Femur (tissue), 1 donor: ENCODE measurements at places on chromosomes 4 and X.
A peak's percentile ranks its signal among the peaks of the same experiment; 100 is the strongest.

GRCh38 chrX:79854469-79854868 is 160.1 kb upstream of the TBX22 start:
- DNase-seq = no peak

- DNase-seq = no peak
Observed at GRCh38 chr4:38105475-38106220, 145.4 kb downstream of the PTTG2 start.

DNA sequence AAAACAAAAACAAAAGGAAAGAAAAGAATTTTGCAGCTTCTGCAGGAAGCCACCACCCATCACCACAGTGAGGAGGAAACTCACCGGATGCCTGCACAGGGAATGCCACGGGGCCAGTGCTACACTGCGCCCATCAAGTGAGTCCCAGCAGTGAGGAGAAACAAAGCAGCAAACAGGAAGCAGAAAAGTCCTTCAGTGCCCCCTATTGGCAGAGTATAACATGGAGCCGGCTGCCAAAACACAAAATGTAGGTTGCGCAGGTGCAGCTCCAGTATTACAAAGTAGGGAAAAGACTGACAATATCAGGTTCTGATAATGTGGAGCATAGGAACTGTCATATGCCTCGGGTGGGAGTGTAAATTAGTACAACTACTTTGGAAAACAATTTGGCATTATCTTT is 23.3 kb upstream of the SCML2 start:
- DNase-seq = no peak

GRCh38 chr4:5098176-5098575 is 46.9 kb downstream of the STK32B start:
- DNase-seq = no peak

DNA sequence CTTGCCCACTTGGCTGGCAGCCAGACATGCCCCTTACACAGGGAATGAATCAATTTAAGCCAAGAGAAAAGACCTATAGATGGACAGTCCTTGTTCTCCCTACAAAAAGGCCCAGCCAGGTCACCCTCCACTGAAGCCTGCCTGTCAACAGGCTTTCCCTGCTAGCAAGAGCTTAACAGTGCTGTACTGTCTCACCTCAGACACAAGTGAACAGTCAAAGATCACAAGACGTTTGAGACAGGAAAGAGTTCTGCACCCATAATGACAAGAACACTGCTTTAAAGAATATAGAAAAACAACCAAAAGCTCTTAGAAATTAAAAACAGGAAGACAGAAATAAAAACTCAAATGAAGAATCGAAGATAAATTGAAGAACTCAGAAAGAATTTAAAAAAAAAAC is 4.6 kb downstream of the RNF175 start:
- no peak for DNase-seq

- DNase-seq = peak; percentile 21
Observed at GRCh38 chr4:14701896-14702295, 300.4 kb upstream of the CPEB2 start.

DNA sequence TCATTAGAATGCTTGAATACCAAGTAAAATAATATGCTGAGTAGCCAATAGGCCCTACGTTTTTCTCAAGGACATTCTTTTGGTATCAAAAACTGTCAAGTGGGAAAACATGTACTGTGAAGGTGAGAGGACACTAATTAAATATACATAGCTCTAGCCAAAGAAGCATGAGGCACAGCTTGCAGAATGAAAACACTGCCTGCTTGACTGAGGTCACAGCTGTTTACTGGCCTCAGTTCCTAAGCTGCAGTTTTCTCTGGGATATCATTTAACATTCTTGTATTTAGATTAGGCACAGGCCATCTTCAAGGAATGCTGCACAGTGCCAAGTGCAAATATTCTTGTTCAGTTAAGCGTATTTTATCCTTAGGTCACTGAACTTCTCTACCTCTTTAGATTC is 78.6 kb downstream of the NAP1L3 start:
- DNase-seq = no peak
